ENCODE measurements at places on chromosomes 4 and X.

DNA sequence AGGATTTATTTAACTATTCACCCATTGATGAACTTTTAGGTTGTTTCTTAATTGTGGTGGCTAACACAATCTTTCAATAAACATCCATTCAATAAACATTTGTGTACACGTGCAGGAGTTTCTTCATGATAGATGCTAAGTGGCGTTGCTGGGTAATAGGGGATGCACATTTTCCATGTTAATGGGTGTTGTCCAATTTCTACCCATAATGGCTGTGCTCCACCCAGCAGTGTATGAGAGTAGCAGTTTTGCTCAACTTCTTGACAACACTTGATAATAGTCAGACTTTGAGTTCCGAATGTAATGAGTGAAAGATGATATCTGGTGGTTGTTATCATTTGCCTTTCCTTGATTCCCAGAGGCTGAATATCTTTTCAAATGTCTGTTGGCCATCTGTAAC lies 104.7 kb downstream of the NHSL2 start:
- DNase-seq = no peak

DNA sequence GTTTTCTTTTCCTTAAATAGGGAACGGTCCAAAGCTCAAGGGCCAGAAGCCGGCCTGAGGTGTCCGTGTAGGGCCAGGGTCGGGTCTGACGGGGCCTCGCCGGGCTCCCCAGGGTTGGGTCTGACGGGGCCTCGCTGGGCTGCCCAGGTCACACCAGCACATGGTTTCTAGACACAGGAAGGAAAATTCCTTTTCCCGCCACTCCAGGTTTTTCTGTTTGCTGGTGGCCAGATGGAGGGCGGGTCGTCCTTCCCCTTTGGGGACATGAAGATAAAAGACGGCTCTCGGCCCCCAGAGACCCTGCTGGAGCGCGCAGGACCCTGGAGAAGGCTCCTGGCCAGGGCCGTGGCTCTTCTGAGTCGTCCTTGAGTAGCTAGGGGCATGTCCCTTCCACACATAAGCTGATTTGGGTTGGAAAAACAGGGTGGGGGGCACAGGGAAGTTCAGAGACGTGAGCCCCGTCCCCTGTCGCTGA lies 35.1 kb downstream of the PIGG start:
- DNase-seq = no peak

- no peak for DNase-seq
Measured at GRCh38 chr4:1521821-1522361, 115.6 kb upstream of the NKX1-1 start.

GRCh38 chrX:28549838-28550237 lies 37.4 kb upstream of the IL1RAPL1 start:
- DNase-seq = no peak

GRCh38 chr4:38377195-38377594 lies 286.8 kb upstream of the KLF3 start:
- no peak for DNase-seq

DNA sequence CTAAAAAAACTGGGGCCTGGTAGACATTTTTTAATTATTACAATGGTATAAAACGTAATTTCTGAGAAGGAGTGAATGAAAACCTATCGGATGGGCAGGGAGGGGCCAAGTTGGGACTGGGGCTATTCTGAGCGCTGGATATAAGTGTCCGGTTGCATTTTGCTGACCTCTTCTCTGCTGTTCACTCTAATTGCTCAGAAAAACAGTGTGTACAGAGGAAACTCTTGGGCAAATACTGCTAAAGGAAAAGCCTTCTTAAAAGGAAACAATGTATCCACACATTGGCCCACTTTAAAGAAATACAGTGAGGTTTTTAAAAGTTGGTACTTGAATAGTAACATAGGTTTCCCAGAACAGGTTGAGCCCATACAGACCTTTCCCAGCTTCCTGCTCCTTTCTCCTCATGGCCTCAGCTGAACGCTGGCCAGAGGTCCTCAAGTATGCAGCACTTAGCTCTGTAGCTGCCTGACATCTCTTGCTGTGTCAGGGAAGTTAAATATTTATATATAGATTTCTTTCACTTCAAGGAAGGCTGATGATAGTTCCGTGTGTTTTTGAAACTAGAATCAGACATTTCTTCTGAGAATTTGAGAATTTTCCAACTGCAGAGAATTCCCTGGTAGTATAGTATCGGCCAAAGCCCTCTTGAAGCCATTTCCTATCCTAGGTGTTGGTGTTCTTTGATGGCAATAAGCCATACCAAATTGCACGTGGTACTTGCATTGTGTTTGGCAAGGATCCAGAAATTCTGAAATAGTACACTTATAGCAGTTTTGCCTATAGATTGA lies 97.1 kb upstream of the SLC4A4 start:
- no peak for DNase-seq

GRCh38 chrX:9555354-9555753 lies 90.5 kb downstream of the TBL1X start:
- DNase-seq = no peak

DNA sequence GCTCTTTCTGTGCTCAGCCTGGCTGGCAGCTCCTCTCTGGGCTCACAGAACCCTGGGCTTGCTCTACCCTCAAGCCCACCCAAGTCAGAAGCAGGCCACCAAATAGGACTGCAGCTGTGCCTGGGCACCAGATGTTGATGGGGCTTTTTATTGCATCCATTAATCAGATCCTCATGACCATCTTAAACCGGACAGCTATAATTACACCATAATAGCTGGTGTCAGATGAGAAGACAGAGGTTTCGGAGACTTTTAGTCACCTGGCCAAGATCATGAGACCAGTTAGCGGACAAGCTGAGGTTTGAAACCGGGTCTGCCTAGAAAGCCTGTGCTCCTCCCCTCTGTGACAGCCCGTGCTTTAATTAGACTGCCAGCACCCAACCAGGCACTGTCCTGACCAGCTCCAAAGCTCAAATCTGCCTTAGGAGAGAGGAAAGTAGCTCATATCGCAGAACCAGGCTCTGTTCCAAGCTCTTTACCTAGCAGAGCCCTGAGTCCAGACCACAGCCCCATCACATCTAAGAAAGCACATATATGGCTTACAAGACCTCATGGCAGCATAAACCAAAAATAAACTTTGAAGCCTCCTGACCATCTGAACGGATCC lies 88.9 kb downstream of the JAKMIP1 start:
- DNase-seq = no peak

- DNase-seq = no peak
Measured at GRCh38 chrX:5876984-5877596, 351.6 kb downstream of the NLGN4X start.

GRCh38 chr4:108272046-108272445 lies 103.3 kb upstream of the LEF1 start:
- DNase-seq = no peak

- no peak for DNase-seq
Measured at GRCh38 chr4:6991771-6992557, 51.2 kb upstream of the TADA2B start.

DNA sequence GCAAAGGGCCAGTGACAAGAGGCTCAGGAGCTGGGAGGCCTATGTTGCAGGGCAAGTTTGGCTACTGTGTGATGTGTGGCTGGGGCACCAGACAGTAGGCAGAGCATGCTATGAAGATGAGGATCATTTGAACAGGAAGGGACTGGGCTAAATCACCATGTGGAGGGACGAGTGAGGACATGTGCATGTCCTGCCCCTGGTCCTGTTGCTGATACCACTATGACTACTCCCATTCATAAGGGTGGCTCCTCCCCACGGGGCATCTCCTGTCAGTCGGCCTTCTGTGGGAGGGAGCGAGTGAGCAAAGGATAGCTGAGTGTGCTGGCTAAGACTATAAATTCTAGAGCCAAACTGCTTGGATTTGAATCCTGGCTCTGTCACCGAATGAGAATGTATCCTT lies 139.2 kb downstream of the TMEM164 start:
- no peak for DNase-seq

DNA sequence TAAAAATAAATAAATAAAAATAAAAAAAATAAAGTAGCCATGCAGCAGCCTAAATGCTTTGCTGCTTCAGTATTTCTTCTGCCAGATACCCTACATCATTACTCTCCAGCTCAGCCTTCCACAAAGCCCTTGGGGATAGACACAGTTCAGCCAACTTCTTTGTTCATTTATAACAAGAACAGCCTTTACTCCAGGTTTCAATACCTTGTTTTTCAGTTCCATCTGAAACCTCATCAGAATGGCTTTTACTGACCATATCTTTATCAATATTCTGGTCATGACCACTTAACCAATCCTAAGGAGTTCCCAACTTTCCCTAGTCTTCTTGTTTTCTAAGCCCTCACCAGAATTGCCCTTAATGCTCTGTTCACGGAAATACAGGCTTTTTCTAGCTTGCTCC lies 128.3 kb upstream of the MED14 start:
- no peak for DNase-seq

DNA sequence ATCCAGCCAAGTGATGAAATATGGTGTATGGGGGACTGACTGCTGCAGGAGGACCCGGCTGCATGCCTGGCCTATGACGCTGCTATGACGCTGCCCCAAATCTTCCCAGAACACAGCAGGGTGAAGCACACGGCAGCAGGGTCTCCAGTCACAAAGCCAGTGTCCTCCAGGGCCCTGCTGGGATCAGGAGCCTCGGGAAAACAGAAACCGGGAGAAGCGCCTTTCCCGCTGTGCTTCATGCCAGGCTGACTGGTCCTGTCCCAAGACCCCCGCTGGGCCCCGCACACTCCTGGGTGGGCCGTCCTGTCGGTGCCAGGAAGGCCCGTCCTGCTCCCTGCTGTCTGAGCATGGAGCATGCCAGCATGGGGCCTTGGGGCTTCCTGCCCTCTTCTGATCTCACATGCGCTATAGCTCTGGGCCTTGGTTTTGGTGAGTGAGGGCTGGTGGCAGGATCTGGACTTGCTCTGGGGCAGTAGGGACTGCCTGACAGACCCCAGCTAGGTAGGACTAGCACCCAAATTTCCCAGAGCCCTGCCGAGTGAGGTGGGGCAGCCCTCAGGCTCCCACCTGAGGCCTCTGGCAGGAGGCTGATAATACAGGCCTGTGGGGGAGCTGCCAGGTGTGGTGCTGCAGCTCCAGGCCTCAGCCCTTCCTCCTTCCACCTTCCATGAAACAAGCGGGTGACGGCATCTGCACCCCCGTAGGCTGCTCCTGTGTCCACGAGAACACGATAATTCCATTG lies 64.0 kb downstream of the ACOX3 start:
- no peak for DNase-seq

DNA sequence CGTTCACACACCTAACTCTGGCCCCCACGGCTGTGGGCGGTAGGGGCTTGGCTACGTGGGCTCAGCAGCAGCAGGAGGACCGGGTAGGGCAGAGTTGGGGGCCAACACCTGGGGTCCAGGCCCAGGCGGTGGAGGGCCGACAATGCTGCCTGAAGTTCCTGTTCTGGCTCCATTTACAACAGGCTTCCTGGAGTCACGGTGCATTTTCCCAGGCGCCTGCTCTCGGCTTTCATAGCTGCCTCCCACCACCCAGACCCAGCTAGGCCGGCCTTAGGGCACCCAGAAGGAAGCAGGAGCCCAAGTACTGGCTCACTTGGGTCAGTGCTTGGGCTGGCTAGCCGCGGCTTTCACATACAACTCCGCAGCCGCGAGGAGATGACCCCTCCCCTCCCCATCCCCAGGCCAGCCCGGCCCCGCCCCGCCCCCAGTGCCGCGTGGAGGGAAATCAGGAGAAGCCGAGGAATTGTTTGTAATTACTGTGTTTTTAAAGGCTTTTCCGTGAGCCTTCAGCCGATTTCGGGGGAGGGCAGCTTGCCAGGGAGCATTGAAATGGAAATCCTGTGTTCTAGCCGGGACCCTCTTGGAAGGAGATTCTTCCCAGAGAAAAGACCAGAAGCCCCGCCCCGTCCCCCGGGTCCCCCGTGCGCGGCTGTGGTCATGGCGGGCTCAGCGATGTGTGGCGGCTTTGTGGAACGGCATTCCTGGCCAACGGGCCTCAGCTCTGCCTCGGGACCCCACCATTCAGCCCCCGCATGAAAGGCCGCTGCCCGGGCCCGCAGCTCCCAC lies 28.5 kb downstream of the PJA1 start:
- no peak for DNase-seq

DNA sequence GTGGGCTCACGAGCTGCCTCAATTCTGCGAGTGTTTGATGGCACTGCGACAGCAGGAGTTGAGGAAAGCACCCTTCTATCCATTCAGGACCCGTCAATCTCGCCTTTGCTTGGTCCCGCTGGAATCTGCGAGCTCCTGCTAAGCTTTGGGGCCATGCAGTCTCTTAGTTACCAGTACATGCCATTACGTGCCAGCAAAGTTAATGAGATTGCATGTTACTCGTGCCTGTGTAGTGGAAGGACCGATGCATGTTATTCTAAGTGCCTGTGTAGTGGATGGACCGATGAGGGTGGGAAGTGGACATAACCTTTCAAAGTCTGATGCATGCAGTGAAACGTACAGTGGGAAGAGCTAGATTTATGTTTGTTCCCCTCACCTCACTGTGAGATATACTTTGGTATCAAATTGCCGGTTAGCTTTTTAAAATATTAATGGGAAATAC lies 569 bp downstream of the RPS3A start:
- DNase-seq = no peak

DNA sequence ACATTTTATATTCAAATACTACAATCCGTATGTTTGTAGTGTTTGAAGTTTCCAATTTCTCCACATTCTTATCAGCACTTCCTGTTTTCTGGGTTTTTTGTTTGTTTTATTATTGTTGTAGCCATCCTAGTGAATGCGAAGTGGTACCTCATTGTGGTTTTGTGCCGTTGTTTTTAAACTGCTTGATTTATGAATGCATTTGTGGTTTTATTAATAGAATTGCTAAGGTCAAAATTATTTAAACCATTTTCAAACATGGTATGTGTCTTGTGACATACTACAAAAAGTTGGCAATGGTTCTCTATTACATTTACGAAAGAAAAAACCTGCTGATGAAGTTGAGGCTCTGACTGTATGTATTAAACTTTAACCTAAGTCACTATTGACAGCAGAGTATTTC lies 780.0 kb upstream of the MAGEB2 start:
- DNase-seq = no peak

DNA sequence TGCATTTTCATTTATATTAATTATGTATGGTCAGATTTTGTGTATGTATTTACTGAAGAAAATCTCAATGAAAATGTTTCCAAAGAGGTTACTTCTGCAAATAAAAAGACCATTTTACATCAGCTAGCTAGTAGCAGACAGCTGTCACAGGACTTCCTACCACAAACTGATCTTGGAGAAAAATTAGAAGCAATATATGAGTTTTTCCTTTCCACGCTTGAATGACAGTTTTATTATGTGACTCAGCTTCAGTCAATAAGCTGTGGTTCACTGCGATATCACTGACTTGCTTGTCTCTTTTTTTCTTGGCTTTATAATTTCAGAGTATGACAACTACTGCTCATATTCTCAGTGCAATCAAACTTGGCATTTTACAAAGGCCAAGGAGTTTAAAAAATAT lies 787.4 kb upstream of the GALNTL6 start:
- DNase-seq = no peak

DNA sequence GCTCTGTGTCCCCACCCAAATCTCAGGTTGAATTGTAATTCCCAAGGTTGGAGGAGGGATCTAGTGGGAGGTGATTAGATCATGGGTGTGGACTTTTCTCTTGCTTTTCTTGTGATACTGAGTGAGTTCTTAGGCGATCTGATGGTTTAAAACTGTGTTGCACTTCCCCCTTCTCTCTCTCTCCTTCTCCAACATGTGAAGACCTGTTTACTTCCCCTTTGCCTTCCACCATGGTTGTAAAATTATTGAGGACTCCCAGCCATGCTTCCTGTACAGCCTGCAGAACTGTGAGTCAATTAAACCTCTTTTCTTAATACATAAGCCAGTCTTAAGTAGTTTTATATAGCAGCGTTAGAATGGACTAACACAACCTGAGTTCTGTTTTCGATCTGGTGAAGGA lies 738.2 kb downstream of the ARAP2 start:
- no peak for DNase-seq
